Globus pallidus (tissue), 1 donor: ENCODE measurements at places on chromosomes 1 and 21.

GRCh38 chr1:76949503-76949902, 82.2 kb downstream of the ST6GALNAC5 start:
- no peak for DNase-seq

DNA sequence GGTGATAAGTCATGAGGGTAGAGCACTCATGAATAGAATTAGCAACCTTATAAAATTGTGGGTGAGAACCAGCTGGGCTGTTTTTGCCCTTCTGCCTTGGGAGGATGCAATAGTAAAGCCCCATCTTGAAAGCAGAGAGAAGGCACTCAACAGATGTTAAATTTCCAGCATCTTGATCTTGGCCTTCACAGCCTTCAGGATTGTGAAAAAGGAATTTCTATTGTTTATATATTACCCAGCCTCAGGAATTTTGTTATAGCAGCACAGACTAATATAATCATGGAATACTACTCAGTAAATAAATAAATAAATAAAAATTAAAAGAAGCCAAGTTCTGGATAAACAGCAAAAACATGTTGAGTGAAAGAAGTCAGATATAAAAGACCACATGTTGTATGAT, 175.2 kb downstream of the KCNT2 start:
- DNase-seq, result no peak

- peak; percentile 38 for DNase-seq
Observed at GRCh38 chr21:16473988-16474387, 744.2 kb downstream of the USP25 start.

DNA sequence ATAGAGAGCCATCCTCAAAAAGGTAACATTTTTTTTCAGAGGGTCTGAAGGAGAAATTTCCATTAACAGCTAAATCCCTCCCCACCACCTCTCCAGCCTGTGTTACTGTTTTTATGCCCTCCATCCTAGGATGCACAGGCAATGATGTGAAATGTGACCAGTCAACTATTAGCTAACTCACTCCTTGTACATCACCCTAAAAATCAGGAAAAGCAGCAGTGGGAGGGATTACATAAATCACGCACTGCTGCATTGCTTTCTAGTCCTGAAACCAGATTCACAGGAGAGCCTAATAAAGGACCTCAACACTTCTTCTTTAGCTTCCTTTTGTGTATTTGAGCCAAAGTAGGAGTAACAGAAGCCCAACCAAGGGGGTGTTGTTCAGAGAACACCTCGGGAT, 66.3 kb downstream of the LMO4 start:
- DNase-seq, result no peak

DNA sequence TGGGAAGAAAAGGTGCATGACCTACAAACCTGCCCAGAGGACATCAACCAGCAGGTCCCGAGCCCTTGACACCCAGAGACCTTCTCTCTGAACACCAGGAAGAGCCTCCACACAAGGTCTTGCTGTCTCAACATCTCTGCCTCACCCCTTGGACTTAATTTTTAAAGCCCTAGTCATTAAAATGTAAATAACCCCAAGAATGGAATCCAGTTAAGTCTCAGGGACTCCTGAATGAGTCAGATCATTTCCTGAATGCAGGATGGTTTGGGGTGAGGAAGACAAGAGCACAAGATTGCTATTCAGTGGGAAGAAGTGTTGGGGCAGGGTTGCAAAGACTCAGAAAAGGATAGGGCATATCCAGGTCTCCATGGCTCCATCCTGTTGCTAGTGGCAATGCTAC, 17.8 kb upstream of the GRIK3 start:
- no peak for DNase-seq

DNA sequence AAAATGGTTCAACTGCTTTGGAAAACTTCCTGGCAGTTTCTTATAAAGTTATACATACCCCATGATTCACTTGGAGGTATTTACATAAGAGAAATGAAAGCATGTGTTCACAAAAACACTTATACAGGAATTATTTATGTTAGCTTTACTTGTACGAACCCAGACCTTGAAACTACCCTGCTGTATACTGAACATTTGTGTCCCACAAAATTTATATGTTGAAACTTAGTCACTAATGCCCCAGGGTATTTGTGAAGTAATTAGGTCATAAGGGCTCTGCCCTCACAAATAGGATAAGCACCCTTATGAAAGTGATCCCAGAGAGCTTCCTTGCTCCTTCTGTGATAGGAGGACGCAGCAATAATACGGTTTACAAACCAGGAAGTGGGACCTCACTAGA, 42.7 kb upstream of the B3GALT2 start:
- no peak for DNase-seq

DNA sequence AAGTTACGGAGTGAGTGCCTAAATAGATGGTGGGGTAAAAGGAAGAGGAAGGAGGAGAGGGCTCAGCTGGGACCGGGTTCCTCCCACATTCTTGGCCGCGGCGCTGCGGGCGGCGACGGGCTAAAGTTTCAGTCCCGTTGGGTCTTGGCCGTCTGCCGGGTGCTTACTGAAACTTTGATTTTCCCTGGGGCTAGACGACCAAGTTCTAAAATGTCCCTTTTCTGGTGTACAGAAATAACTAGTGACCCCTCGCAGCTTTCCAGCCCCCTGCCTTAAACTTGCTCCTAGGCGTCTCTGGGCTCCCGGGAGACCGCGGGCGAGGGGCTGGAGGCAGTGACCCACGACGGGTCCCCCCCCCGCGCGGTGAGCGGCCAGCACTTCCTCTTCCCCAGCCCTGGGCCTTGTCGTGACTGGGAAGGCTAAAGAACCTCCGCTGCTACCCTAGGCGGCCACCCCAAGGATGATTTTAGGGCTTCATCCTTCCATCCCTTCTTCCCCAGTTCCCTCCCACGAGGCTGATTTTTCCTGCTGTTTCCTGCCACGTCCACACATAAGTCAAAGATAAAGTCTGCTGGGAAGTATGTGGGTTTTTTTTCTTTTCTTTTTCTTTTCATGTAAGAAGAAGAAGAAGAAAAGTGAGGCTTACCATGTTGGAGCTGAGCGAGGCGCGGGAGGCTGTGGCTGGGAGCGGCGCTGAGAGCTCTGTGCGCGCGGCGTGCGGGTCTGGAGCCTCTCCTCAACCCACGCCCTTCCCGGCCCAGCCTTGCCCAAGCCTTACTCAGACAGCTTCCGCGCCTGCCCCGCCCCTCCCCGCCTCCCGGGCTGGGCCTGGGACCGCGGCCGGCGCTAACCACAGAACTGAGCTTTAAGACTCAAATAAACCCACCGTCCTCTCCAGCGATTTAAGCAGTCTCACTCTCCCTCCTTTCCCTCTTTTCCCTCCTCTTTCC, at the start of gene S100A11:
Gene S100A11 (minus strand): TSS at position 738 of the 950 bp plus-strand sequence. CDS start 89 bp downstream, at position 649.
- DNase-seq, result peak; percentile 33

DNA sequence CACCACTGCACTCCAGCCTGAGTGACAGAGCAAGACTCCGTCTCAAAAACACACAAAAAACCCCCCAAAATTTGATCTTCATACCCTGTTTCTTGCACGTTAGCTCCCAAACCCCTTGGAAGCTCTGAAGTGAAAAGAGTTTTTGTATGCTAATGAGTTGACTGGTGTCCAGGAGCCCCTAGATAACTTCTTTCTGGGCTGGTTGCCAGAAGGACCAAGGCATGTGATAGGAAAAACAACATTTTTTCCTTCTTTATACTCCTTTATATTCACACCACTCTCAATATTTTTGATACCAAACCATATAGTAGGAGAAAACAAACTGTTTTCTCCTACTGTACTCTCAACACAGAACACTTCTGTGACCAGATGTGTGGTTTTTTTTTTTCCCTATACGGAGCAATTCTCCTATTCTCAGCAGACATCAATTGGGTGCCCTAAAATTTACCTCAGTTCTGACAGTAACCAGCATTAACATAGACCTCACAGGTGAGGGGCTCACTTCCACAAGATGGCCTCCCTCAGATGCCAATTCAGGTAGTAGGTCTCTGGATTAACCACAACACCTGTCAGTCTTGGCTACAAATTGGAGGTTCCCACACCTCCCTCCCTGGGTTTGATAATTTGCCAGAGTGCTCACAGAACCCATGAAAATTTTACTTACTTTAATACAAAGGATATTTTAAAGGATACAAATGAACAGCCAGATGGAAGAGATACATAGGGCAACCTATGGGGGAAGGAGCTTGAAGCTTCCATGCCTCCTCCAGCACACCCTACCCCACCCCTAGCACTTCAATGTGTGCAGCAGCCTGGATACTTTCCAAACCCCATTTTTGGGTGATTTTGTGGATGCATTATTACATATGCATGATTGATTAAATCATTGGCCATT, 25.6 kb downstream of the ZYG11B start:
- DNase-seq, result no peak

DNA sequence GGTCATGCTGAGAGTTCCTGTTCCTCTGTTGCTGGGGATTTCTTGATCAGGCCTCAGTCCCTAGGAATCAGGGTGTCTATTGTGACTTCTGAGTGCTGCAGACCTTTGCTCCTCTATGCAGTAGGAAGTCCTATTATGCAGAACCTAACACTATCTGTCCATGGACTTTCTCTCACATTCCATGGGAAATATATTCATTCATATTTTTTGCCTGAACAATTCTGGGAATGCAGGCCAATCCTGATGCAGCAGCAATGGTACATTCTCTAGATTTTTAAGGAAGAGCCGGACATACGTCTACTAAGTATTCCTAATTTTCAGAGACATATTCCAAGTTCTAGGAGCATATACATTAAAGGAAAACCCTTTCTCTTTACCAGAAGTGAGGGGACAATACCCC, 61.1 kb upstream of the C1orf87 start:
- DNase-seq, result no peak

DNA sequence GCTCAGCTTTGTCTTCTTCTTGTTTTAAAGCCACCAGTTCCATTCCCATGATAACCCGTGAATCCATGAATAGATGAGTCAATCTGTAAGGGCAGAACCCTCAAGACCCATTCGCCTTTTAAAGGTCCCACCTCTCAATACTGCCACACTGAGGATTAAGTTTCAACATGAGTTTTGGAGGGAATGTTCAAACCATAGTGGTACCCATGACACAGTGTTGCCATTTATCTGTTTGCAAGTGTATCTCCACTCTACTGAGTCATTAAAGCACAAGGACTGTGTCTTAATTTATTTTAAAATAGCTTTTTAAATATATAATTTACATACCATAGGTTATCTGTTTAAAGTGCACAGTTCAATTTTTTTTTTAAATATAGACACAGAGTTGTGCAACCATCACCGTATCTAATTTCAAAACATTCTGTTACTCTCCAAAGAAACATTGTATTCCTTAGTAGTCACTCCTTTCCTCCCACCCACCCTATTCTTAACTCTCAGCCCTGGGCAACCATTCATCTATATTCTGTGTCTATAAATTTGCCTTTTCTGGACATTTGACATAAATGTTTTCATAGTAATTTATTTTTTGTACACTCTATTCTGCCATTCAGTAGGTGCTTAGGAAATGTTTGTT, 4.8 kb upstream of the IL24 start:
- no peak for DNase-seq

DNA sequence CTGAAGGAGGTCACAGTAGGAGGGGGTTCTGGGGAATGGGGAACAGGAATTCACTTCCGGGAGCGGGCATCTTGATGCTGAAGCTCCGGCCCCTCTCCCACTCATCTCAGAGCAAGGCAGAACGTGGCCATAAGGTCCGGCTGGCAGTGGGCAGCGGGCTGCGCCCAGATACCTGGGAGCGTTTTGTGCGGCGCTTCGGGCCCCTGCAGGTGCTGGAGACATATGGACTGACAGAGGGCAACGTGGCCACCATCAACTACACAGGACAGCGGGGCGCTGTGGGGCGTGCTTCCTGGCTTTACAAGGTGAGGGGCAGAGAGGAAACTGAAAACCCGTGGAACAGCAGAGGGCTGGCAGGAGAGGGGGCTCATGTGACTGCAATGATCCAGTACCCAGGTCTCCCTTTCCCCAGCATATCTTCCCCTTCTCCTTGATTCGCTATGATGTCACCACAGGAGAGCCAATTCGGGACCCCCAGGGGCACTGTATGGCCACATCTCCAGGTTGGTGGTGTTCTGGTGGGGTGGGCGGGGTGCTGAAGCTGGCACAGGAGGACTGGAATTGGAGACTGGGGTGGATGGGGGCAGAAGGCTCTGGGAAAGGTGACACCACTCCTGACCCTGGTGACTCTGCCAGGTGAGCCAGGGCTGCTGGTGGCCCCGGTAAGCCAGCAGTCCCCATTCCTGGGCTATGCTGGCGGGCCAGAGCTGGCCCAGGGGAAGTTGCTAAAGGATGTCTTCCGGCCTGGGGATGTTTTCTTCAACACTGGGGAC, 3.0 kb downstream of the SLC27A3 start:
- no peak for DNase-seq
